ENCODE measurements at places on chromosomes 5 and 9.

DNA sequence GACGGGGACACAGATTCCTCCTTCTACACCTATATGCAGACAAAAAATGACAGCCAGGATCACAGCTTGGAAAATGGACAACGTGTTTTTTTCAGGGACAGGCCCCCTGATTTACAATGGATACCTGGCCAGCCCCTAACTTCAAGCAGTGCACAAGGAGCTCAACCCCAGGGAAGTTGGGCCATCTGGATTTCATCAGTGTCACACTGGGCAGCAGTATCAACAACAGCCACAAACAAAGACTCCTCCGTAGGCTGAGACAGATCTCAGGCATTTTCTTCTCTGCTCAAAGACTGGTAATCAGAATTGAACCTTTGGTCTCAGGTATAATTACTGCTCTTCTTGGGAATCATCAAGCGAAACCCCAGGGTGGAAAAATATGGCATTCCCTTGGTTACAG is 374.0 kb downstream of the ZNF608 start:
- no peak for DNase-seq

GRCh38 chr9:114285166-114285867 is 37.6 kb upstream of the ORM1 start:
- no peak for DNase-seq

DNA sequence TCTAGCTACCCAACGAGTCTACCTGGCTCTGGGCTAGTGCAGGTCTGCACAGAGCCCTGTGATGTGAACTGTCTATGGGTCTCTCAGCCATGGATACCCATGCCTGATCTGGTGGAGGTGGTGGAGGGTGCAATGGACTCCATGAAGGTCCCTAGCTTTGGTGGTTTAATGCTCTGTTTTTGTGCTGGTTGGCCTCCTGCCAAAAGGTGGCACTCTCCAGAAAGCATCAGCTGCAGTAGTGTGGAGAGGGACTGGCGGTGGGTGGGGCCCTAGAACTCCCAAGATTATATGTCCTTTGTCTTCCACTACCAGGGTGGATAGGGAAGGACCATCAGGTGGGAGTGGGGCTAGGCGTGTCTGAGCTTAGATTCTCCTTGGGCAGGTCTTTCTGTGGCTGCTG is 290.1 kb downstream of the AGTPBP1 start:
- DNase-seq = no peak

DNA sequence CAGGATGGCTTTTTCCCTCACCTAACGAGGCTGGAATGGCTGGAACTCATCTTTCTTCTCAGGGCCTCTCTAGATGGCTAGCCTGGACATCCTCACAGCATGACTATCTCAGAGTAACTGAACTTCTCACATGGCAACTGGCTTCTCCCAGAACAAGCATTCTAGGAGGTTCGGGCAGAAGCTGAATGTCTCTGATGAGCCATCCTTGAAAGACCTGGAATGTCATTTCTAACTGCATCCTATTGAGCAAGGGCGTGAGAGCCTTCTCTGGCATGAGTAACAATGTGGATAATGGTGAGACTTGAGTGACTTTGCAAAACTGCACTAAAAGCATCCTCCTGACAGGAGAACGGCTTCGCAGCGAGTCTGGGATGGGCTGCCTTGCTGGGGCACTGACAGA is 487.7 kb downstream of the MAT2B start:
- no peak for DNase-seq

DNA sequence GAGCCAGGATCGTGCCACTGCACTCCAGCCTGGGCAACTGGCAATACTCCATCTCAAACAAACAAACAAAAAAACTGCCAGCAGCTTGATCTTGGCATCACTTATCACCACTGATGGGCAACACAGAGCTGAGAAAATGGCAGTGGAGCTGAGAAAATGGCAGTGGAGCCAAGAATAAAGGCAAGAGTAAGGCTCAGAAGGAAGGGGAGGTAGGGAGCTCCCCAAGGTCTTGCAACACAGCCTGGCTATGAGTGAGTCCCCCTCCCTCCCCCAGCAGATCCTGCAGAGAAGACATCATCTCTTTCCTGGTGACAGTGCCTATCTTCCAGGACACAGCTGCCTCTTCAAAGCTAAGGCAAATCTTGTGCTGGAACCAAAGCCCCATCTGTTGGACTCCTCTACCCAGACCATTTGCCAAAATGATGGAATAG is 70.3 kb downstream of the UGCG start:
- no peak for DNase-seq
